ENCODE measurements at places on chromosomes 16 and 17.
A peak's percentile ranks its signal among the peaks of the same experiment; 100 is the strongest.

DNA sequence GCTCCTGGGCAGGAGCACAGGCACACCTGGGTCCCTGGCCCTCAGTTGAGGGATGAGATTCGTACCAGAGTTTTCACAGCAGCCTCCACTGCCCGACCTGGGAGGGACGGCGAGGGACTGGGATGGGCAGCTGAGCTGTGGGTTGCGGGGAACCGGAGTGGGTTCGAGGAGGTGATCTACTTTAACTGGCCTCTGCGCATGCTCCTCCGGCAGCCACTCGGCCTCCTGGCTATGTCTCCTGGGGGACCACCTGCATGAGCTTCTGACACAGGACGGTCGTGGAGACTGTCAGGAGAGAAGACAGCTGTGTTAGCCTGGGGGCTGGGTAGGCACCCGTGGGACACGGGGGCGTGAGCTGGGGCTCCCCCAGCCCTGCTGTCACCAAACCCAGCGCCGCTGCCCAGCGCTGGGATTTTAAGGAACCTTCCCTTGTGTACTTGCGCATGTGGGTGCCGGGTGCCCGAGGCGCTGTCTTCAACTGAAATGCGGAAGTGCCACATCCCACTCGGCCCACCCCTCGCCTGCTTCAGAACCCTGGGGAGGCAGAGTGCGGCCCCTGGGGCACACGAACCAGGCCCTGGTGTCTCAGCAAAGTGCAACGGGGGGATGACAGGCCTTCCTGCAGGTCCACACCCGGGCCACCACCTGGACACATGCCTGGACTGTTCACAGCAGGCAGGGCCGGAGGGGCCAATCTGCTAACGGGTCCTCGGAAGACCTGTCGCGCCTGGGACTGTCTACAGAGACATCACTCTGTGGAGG lies 36.4 kb downstream of the SLC7A5 start:
- DNase-seq: no peak

DNA sequence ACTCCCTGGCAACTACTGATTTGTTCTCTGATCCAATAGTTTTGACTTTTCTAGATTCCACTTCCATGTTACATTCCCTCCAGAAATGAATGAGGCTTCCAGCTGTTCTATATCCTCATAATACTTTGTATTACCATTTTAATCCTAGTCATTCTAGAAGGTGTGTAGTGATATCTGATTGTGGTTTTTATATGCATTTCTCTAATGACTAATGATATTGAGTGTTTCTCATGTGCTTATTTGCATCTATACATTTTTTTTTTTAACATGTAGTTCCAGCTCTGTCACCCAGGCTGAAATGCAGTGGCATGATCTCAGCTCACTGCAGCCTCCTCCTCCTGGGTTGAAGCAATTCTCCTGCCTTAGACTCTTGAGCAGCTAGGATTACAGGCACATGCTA lies 7.3 kb downstream of the ADGRG5 start:
- DNase-seq: no peak

DNA sequence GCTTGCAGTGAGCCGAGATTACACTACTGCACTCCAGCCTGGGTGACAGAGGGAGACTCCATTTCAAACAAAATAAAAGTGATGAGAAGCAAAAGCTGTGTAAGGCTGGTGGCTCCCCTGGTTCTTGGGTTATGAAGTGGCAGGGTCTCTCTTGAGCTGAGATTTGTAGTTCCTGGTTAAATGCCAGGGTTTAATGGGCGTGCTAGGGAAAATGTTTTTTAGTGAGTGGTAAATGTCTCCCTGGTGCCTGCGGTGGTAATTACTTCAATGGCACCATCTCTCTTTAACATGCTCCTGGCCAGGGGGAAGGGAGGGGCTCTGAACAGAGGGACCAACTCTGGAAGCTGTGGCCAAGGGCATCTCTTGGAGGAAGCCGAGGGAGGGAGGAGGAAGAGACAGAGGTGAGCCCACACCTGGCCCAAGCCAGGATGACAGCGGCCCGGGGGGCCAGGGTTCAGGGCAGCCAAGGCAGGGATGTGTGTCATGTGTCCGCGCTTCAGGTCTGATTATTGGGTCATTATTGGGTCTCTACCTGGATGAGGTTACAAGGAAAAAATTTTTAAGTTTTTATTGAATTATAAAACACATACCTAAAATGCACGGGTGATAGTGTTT lies 17.8 kb upstream of the RPL38 start:
- DNase-seq: no peak

DNA sequence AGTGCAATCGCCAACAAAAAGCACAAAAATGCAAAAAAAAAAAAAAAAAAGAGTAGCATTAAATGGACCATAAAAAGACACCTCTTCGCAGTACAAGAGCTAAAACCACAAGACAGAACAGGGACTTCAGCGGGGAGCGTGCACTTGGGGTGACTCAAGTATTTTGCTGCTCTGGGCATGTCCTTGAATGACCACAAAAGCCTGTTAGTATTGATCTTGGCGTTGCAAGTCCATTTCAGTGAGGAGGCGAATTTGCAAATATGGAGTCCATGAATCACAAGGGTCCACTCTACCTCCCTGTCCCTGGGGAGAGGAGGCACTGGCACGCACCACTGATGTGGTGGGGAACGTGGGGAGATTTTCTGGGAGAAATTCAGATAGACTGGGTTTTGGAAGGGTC lies 78.9 kb downstream of the CNGB1 start:
- no peak for DNase-seq

DNA sequence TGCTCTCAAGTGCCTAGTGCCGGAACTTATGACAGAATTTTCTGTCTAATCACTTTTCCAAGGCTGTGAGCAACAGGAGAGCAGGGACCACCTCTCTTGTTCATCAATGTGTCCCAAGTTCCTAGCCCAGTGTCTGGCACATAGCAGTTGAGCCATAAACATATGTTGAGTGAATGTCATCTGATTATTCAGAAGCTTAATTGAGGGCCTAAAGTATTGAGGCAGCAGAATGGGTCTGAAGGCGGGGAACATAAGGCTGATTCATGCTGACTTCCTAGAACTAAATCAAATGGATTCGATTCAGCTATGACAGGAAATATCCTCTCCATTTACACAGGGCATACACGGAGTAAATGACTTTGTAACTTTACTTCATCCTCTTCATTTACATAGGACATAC lies 438.0 kb upstream of the ZFHX3 start:
- no peak for DNase-seq

DNA sequence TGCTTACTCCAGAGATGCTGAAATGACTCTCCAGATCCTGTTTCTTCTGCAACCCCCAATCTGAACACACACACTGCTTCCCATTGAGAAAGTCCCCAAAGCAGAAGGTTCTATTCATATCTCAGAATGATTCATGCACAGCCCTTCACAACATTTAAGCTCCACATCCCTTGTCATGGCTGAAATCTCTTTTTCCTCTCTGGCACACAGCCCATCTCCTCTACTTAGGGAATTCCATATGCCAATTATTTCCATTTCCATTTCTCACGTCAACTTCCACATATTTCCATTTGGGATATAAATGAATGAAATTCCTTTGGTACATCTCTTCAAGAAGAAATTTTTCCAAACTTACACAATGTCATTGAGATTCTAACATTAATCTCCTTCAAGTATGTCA lies 119.6 kb downstream of the CDH11 start:
- no peak for DNase-seq

- no peak for DNase-seq
Observed at GRCh38 chr17:73359987-73360410, 48.2 kb upstream of the CDC42EP4 start.

- no peak for DNase-seq
Observed at GRCh38 chr16:20941636-20941926, 41.0 kb downstream of the LYRM1 start.

DNA sequence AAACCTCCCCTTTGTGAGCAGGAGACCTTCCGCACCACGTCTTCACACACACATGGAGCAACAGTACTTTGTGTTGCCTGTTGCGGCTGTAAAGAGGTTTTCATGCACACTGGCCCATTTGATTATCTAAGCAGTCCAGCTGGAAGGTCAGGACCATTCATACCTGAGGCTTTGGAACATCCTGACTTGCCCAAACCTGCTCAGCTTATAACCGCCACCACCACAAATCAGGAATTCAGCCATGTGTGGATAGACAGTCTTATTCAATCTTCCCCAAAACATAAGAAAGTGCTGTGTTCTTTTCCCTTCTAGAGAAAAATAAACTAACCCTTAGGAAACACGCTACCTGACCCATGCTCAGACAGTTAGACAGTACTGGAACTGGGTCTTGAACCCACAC lies 81.6 kb upstream of the XYLT1 start:
- DNase-seq: no peak

GRCh38 chr16:30523768-30524574 lies 2.4 kb downstream of the ZNF768 start:
- no peak for DNase-seq

GRCh38 chr16:49463529-49463928 lies 89.9 kb downstream of the C16orf78 start:
- DNase-seq: peak; percentile 55

DNA sequence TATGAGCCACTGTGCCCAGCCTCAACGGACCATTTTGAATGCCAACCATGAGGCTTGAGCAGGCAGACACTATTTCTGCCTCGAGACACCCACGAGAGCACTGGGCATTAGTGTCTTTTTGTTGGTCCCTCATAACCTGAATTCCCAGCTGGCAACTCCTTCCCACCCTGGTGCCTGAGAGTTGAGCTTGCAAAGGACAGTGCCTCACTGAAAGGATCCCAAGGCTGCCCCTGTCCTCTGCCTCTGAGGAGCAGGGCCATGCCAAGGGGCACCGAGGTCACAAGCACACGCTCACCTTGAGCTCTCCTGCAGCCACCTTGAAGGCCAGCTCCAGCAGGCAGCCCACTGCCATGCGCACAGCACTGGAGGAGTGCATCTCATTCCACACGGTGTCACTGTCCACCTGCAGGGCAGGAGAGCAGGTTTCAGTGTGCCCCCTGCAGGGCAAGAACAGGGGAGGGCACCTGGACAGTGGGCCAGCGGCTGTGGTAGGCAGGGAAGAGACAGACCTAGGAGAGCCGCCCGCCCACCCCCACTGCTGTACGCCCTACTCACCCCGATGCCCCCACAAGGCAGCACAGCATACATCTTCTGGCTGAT lies 12.8 kb downstream of the G6PC3 start:
- DNase-seq: no peak

DNA sequence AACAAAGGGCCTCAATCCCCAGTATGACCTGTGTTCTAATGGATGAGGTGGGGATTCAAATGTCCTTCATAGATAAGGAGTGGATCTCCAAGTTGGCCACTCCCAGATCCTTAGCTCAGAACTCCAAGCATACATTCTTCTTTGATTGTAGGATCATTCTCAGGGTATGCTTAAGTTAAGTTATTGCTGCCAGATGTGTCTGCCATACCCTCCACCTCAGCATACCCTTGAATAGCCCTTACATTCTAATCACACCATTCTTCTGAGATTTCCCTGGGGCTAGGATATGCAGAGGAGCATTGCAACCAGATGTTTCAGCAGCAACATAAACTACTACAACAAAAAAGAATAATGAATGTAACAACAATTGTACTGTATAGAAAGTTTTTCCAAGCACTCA lies 1.6 kb upstream of the KRTAP2-4 start:
- DNase-seq: no peak

DNA sequence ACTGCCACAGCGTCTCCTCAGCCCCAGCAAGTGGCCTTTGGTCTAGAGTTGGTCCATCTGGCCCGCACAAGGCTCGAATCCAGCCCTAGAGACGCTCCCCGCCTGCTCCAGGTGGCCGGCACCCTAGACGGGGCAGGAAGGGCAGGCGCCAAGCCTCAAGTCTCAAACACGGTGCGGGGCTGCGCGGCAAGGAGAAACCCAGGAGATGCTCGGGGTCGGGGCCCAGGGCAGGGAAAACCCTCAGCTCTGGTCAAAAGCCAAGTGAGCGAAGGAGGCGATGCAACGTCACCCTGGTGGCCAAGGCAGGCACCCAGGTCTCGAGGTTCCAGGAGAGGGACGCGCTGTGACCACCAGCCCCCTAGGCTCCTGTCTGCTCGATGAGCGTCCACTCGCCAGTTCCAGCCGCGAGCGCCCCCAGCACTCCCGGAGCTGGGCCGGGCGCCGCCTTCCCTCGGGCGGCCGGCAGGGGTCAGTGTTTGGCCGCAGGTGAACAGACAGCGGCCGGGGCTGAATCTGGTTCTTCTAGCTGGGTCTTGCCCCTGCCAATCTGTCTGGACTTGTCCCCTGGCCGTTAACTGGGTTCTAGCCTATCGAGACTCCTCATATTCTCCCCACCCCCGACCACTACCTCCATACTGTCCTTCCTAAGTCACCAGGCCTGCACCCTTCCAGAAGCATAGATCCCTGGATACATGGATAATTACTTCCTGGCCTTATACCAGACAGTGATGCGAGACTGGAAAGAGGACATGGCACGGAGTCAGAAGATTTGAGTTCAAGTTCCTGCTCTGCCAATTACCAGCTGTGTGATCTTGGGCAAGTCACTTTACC lies 44.0 kb downstream of the PRAC1 start:
- DNase-seq: peak; percentile 76

- no peak for DNase-seq
Observed at GRCh38 chr17:55274355-55275255, 9.8 kb downstream of the HLF start.

DNA sequence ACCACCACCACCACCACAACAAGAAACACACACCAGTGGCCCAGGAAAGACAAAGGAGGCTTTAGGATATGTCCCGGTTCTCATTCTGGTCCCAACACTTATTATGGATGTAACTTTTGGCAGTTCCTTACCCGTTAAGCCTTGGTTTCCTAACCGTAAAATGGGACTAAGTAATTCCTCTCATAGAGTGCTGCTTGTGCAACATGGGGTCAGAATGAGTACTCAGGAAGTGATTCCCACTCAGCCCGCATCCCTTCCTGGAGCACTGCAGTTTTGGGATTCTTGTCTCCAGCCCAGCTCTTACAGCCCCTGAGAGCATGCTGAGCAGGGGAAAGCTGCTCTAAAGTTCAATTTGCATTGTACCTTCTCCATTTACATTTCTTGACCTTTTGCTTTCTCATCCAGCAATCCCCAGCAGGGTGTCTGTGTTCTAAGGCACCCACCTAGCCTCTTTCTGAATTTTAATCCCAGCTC lies 262.6 kb downstream of the PRKCA start:
- no peak for DNase-seq

DNA sequence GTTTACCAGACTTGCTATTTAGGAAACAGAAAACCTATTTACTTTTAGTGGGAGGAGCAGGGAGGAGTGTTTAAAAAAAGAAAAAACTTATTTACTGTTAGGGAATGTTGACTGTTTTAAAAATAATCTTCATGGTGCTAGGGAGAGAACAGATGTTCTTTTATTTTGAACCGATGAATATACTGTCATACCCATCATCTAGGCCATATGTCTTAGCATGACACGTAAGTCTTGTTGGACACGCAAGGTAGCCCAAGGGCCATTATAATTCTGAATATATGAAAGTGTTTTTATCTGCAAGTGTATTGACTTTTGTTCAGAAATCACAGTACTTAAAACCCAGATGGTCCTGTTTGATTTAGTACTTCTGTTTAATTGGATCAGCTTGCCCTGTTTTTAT lies 11.6 kb downstream of the WIPF2 start:
- no peak for DNase-seq

- no peak for DNase-seq
Observed at GRCh38 chr16:67551091-67551490, 11.2 kb upstream of the CTCF start.
